ENCODE measurements at places on chromosomes 5 and 9.

DNA sequence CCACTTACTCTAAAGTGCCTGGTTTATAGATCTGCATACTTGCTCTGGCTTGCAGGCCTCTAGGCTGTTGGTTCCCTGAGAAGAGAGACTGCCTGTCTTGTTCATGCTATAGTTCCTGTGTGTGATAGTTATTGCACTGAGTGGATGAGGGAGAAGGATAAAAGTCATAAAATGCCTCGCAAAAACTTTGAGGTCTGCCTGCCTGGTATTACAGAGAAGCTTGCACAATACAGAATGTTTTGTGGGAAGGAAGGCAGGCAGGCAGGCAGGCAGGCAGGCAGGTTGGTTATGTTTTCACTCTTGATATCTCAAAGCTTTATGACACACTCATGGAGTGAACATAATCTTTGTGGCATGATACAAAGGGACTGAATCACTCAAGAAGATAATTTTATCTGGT, 287.1 kb downstream of the SLIT3 start:
- no peak for DNase-seq

DNA sequence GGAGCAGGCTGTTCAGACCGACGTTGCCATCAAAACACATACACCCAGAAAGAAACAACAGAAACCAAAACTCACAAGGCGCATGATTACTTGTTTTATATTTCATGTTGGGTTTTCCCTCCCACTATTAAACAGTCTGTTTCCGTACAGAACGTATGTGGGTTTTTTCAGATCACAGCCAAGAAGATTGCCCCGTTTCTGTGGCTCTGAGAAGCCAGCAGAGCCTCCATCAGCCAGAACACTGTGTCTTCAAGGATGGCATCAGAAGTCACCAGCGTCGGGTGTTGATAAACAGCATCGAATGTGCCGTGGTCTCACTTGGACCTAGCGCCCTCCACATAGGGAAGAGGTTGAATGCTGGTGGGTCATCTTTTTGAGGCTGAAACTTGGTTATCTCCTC, 42.8 kb downstream of the FAM78A start:
- no peak for DNase-seq

- DNase-seq, result no peak
These were observed 36.7 kb downstream of the MRPS27 start for GRCh38 chr5:72283358-72283757.

DNA sequence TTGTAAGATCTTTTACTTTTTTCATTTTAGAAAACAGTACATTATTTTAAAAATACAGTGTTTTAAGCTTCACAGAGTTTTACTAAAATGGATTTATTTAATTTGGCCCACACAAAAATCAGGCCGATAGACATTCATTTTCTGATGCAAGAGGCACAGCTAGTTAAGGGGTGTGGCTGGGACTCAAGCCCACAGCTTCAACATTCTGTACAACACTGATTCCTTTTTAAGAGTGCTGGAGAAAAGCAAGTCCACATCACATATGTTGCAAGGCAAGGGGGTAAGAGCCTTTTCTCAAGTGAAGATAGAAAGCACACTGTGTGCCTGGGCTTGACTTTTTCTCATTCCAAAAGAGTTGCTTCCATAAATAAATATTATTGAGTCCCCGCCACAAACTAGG, 195.9 kb downstream of the RFK start:
- DNase-seq, result no peak

DNA sequence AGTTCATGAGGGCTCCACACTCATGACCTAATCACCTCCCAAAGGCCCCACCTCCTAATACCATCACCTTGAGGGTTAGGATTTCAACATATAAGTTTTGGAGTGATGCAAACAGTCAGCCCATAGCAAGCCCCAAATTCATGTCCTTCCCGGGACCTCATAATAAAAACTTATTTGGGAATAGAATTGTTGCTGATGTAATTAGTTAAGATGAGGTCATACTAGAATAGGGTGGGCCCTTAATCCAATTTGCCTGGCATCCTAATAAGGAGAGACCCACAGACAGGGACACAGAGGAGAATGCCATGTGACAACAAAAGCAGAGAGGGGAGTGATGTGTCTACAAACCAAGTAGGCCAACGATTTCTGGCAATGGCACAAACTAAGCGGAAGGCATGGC, 347.1 kb downstream of the ARHGEF28 start:
- DNase-seq, result no peak

GRCh38 chr5:80825786-80826460, 134.2 kb upstream of the RASGRF2 start:
- no peak for DNase-seq

DNA sequence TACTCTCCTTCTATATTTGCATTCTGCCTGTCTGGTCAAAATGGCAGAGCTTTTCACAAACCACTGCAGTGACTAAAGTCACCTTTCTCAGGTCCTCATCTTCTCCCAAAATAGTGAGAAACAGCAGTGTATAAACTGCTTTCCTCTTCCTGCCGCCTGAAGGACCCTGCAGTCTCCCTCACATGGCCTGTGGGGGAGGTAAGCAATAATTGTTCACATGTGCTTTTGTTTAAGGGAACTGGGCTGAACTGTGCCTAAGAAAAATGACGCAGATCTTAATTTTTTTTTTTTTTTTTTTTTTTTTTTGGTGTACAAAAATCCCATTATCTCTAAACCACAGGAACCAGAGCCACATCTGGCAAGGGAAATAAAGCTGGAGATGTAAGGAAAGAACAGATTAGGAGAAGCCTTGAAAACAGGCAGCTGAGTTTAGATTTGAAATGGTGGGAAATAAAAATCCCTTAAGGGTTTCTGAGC, 131.7 kb upstream of the VLDLR start:
- DNase-seq, result no peak

DNA sequence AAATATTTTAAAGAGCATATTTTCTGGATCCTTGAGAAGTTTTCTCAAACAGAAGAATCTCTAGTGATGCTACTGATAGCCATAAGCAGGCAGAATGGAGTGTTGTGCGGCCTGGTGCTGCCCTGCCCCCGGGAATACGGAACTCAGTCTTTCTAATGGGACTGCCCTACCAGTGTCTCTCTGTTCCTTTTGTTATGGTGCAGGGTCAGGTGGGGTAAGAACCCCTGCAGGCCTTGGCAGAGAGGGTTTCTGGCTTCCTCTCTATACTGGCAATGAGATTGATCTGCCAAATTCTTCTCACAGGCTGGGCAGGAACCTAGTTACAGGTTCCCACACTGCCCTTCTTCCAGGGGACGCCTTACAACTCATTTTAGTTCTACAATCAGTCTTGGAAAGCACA, 2.6 kb downstream of the IL5 start:
- DNase-seq, result no peak

Measured in gastrocnemius medialis (tissue), 4 donors.